Calu3 (cell line): ENCODE measurements at places on chromosomes 7 and 10. TPM values are rescaled to one million over a fixed set of nuclear protein-coding genes. Genes with fewer than 3 reads are reported as not detected.
A peak's percentile ranks its signal among the peaks of the same experiment; 100 is the strongest.

DNA sequence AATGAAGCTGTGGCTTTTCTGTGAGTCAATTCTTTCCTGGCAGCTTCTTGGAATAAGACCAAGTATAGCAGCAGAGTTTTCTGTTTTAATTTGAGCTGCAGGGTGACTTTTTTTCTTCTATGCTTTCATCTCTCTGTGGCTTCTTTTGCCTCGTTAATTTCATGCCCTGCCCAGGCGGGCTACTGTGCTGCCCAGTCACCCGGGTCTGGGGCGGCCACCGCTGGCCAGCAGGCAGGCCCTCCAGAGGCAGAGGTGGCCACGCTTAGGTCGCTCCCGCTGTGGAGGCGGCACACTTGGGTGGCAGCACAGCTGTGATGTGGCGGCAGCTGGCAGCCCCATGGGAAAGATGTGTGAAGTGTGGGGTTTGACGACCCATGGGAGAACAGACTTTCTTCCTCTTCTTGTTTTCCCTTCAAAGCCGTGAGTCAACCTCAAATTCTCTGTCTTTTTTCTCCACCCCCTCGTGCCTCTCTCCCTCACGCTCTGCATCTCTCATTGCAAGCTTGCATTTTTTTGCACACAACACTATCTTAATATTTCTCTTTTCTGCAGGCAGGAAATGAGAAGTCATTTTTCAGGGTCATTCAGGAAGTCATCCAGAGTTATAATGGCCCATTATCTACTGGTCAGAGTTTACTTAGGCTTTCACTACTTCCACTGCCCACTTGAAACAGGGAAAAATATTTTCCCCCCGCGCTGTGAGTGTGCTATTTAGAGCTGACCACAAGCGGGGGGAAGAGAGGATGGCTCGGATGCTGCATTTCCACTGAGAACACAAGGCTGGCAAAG lies 67.8 kb downstream of the EGFR start:
- H3K27ac ChIP-seq = peak overlapping the region; percentile 68
- no peak for DNase-seq
- no peaks in the 10 kb centered on the region for H3K27me3 ChIP-seq
- H3K4me1 ChIP-seq = peaks cover 60% of the 10 kb centered on the region
- peak overlapping the region; percentile 18 for H3K4me3 ChIP-seq
- H3K36me3 ChIP-seq = peaks cover 14% of the 10 kb centered on the region

DNA sequence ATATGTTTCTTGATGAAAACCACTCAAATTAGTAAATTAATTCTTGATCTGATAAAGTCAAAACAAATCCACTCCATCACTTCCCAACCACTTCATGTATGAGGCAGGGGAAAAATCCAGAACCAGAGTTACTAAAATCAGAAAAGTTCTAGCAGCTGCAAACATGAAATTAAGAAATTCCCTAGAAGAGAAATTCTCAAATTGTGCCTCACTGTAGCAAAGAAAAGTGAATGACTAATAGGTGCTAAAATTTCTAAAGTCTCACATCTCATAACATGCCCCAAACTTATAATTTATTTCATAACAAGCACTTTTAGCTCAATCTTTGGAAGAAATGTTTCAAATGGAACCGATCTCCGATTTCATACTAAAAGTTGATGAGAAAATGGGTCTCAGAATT lies 345.0 kb upstream of the AOAH start:
- no peaks in the 10 kb centered on the region for H3K27me3 ChIP-seq
- peaks cover 13% of the 10 kb centered on the region for H3K4me1 ChIP-seq
- DNase-seq = no peak
- H3K4me3 ChIP-seq = no peak overlapping the region
- H3K36me3 ChIP-seq = no peaks in the 10 kb centered on the region
- no peak overlapping the region for H3K27ac ChIP-seq

- H3K4me3 ChIP-seq = no peak overlapping the region
- H3K36me3 ChIP-seq = no peaks in the 10 kb centered on the region
- H3K4me1 ChIP-seq = no peaks in the 10 kb centered on the region
Observed at GRCh38 chr7:129713544-129713943, 102.0 kb downstream of the NRF1 start.

GRCh38 chr10:78535716-78536218 lies 502.1 kb downstream of the RPS24 start:
- no peaks in the 10 kb centered on the region for H3K4me1 ChIP-seq
- no peak overlapping the region for H3K4me3 ChIP-seq
- DNase-seq = no peak
- H3K27me3 ChIP-seq = peaks cover 68% of the 10 kb centered on the region

DNA sequence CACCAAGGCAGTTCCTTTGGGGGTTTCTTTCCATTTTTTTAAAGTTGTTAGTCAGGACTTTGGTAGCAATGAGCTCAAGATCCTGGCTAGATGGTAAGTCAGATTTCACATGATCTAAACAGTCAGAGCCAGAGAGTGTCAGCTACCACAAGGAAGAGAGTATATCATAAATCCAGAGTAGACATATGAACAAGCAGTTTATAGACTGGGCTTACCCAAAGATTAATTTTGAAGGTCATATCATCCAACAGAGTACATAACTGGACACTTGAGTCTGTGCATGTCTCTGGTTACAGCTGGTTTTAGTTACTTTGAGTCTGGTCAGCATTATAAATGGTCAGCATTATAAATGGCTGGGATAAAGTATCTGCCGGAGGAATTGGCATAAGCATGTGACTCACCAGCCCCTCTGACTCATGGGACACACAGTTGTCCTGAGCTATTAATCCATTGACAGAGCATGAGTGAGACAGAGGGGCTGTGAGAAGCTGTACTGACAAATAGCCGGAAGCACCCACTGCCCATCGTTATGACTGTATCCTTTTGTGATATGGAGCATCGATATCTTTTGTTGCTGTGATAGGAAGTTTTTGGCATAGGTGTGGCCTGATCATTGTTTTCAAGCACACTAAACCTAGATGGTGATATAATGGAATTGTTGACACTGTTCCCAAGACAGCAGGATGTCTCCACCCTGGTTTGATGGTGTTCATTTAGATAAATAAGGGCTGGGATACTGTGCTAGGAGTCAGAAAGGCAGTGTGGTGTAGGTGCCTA lies 19.3 kb downstream of the PPP1R3C start:
- H3K36me3 ChIP-seq = peaks cover 6% of the 10 kb centered on the region
- peak overlapping the region; percentile 7 for H3K4me3 ChIP-seq
- no peaks in the 10 kb centered on the region for H3K27me3 ChIP-seq
- DNase-seq = peak; percentile 46

DNA sequence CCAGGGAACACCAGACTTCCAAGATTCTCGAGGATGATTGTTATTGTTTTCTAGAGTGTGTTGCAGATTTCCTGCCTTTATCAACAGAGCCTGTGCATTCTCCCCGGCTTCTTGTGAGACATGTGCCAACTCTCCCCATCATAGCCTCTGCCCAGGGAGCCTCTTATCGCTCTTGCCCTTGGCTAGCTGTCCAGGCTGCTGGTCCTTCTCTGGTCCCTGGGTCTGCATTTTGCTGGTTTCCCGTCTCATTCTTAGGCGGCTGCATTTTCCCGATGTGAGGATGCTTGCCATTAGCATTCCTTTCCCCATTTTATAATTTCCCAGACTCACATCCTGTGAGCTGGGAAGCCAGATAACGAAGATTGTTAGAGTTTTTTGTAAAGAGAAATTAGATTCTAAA lies 15.2 kb downstream of the SLC13A4 start:
- DNase-seq = no peak
- peaks cover under 1% of the 10 kb centered on the region for H3K27me3 ChIP-seq
- no peak overlapping the region for H3K27ac ChIP-seq
- no peaks in the 10 kb centered on the region for H3K36me3 ChIP-seq

GRCh38 chr10:23412223-23412622 lies 26.7 kb upstream of the OTUD1 start:
- no peak overlapping the region for H3K4me3 ChIP-seq
- H3K27me3 ChIP-seq = no peaks in the 10 kb centered on the region
- H3K36me3 ChIP-seq = no peaks in the 10 kb centered on the region
- peaks cover under 1% of the 10 kb centered on the region for H3K4me1 ChIP-seq

The CDC14C gene
- total RNA-seq = 0.24 TPM in 1 of 2 replicates, not detected in the other

The LRRN3 gene
- total RNA-seq = not detected in 2 replicates
